ENCODE measurements at places on chromosomes 7 and 10.

GRCh38 chr7:158662610-158663427, 41.8 kb downstream of the NCAPG2 start:
- no peaks in the 10 kb centered on the region for H3K27me3 ChIP-seq
- DNase-seq, result no peak
- H3K4me1 ChIP-seq, result no peaks in the 10 kb centered on the region
- no peaks in the 10 kb centered on the region for H3K36me3 ChIP-seq
- no peak overlapping the region for H3K27ac ChIP-seq
- H3K4me3 ChIP-seq, result no peak overlapping the region

GRCh38 chr10:101214446-101215396, 14.5 kb downstream of the LBX1 start:
- peaks cover 81% of the 10 kb centered on the region for H3K27me3 ChIP-seq
- H3K36me3 ChIP-seq, result no peaks in the 10 kb centered on the region
- peak overlapping the region; percentile 65 for H3K4me3 ChIP-seq
- H3K27ac ChIP-seq, result no peak overlapping the region
- 0 out of 2 replicates have a peak, but pooled peaks cover 5% of the 10 kb centered on the region for H3K4me1 ChIP-seq

DNA sequence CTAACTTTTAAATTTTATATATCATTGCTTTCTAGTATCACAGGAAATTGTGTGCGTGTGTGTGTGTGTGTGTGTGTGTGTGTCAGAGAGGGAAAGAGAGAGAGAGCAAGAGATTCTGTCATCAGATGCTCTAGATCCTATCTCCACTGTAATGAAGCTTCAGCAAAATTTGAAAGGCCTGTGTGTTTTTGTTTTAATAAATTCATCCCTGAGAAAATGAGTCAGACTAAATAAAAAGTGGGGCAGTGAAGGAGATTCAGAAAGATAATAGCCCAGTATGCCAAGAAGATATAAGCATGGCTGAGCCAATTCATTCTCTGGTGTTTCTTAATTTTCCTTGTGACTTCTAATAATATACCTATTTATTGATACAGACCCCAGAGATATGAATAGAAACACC, 184.2 kb upstream of the TMEM196 start:
- peak overlapping the region; percentile 87 for H3K27ac ChIP-seq
- no peaks in the 10 kb centered on the region for H3K27me3 ChIP-seq
- peaks cover 21% of the 10 kb centered on the region for H3K4me1 ChIP-seq
- peak; percentile 81 for DNase-seq

DNA sequence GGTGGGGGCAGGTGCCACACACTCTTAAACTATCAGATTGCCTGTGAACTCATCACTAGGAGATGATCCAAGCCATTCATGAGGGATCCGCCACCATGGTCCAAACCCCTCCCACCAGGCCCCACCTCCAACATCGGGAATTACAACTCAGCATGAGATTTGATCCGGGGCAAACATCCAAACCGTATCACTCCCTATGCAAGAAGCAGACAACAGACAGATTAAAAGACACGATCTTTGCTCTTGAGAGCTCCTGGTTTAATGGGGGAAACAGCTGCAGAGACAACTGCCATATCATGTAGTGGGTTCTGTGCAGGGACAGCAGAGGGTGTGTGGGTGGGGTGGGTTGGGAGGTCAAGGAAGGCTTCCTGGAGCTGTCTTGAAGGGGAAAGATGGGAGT, 123.6 kb downstream of the EMX2 start:
- peak; percentile 46 for DNase-seq
- H3K27me3 ChIP-seq, result no peaks in the 10 kb centered on the region
- H3K36me3 ChIP-seq, result no peaks in the 10 kb centered on the region
